ENCODE measurements at places on chromosomes 6 and 20.

GRCh38 chr6:43170417-43170930 is 595 bp upstream of the SRF start:
- no peak for DNase-seq

GRCh38 chr6:62707156-62707555 is 421.1 kb upstream of the KHDRBS2 start:
- DNase-seq: no peak

DNA sequence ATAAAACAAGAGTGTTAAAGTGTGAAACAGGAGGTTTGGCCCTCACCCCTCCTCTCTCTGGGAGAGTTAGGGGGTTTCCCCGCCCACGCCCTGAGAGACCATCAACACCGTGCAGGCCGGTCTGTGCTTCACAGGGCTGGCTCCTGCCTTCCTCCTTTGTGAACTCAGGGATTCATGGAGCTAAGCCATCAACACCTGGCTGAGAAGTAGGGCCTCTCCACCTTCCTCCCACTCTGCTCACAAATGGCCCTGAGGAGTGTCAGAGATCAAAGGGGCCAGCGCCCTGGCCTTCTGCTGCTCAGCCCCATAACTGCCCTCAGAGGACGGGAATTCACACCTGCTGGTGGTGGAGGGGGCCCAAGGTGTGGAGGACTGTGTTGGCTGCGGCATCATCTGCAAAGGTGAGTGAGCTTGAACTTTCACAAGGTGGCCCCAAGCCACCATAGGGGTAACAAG is 88.6 kb downstream of the PSMB1 start:
- DNase-seq: no peak

DNA sequence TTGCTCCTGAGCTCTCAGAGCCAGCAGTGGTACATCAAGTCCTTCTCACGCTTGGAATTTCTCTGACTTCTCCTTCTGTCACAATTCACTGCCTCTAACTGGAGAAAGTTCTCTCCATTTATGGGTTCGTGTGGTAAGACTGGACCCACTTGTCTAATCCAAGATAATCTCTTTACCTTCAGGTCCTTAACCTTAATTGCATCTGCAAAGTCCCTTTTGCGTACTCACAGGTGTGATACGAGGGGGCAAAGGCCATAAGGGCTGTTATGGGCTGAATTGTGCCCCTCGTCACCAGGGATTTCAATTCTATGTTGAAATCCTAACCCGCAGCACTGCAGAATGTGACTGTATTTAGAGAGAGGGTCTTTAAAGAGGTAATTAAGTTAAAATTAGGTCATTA is 27.5 kb upstream of the TBC1D22B start:
- no peak for DNase-seq

- DNase-seq: no peak
Observed at GRCh38 chr6:30323806-30324205, 2.9 kb upstream of the TRIM39 start.
